ENCODE measurements at places on chromosomes 16 and 17.

DNA sequence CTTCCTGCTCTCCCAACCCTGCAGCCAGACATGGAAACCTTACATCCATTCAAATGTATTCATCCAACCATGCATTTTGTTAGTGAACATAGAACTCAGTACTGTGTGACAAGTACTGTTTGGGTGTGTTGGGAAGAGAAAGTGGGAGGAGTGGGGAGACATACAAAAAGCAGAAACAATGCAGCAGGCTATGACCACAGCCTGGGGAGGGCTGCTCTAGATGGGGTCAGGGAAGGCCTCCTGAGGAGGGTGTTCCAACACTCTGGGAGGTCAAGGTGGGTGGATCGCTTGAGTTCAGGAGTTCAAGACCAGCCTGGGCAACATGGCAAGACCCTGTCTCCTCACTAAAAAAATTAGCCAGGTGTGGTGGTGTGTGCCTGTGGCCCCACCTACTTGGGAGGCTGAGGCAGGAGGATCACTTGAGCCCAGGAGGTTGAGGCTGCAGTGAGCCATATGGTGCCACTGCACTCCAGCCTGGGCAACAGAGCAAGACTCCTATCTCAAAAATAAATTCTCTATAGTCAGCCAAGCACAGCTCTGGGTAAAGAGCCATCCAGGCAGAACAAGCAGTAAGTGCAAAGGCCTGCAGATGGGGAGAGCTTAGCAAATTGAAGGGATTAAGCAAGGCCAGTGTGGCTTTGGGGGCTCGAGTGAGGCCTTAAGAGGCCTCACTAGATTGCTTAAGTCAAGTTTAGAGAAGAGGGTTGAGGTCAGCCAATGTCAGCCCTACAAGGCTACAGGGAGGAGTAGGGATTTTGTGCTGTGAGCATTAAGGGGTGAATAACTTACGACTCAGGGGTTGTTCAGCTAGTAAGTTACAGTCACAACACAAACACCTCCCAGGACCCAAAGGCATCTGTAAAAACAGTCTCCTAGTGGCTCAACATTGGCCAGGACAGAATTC lies 5.5 kb downstream of the SLC13A2 start:
- no peak for DNase-seq

GRCh38 chr17:17766077-17766743 lies 70.6 kb downstream of the SREBF1 start:
- no peak for DNase-seq

GRCh38 chr17:78621720-78622490 lies 44.7 kb upstream of the DNAH17 start:
- DNase-seq: no peak

DNA sequence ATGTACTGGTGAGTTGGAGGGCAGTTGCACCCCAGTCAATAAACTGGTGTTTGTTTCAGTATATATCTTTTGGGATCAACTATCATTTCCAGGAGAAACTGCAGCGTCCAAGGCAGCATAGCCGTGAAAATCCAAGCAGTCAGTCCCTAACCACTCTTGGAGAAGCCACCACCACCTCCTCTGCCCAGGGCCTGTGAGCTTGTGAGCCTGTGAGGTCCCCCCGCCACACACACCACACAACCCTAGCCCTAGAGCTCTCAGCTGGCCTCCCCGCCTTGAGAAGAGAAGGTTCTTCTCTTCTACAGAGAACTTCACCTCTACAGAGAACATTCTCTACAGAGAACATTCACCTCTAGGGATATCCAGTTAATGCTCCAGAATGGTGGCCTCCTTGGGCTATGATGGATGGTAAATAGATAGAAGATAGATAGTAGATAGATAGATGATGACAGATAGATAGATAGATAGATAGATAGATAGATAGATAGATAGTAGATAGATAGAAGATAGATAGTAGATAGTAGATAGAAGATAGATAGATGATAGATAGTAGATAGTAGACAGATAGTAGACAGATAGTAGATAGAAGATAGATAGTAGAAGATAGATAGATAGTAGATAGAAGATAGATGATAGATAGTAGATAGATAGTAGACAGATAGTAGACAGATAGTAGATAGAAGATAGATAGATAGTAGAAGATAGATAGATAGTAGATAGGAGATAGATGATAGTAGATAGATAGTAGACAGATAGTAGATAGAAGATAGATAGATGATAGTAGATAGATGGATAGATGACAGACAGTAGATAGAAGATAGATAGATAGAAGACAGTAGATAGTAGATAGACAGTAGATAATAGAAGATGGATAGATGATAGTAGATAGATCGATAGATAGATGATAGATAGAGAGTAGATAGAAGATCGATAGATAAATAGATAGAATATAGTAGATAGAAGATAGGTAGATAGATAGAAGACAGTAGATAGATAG lies 13.7 kb downstream of the ALOX15B start:
- DNase-seq: no peak

GRCh38 chr16:75198135-75198600 lies 8.8 kb downstream of the CTRB2 start:
- no peak for DNase-seq

DNA sequence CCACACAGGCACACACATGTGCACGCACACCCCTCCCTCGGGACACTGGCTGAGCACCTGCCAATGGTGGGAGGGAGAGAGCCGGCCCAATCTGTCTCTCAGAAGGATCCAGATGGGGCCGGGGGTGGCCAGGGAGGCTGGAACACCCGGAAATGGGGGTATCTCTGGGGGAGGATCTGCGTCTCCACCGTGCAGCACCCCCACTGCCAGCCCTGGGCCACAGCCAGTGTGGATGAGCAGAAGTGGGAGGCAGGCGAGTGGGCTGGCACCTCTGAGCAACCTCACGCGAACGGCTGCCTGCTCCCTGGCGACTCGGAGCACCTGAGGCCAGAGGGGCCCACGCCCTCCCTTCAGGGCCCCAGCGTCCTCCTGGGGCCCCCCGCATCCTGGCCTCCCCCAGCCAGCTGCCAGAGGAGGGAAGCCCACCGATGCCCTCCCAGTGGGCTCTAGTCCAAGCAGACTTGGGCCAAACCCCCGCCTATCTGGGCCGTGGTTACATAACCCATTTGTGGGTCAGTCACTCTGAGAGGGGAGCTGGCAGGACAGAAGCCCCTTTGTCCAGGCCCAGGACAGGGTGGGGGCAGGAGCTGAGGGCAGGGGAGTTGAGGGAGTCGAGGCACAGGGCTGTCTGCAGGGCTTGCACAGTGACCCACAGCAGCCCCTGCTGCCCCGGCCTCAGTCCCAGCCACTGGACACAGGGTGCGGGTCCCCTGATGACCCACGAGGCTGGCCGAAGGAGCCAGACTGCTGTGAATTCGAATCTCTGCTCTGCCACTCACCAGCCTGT lies 5.6 kb downstream of the CASKIN1 start:
- no peak for DNase-seq

All from neuronal stem cell (in vitro differentiated cells).